ENCODE measurements at places on chromosomes 16 and 17.

DNA sequence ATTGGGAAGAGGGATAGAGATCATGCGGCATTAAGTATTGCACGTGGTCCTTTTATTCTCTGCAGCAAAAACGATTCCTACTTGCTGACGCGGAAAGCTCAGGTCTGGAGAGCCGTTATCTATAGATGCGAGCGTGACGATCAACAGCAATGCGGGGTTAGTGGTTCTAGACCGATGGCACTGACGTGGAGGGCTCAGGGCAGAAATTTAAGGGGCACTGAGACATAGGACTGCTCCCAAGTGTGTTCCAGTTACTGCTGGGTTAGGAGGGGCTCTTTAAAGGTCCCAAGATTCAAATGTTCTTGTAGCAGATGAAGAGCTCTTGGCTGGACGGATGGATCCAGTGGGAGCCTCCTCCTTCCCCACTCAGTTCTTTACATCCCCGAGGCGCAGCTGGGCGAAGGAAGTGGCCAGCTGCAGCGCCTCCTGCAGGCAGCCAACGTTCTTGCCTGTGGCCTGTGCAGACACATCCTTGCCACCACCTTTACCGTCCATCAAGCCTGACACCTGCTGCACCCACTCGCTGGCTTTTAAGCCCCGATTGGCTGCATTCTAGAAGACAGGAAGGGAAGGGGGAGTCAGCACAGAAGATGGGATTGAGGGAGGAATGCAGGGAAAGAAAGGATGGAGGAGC is 732 bp upstream of the EXOSC6 start:
- DNase-seq, result no peak

GRCh38 chr17:69404399-69404798 is 10.1 kb upstream of the MAP2K6 start:
- no peak for DNase-seq

DNA sequence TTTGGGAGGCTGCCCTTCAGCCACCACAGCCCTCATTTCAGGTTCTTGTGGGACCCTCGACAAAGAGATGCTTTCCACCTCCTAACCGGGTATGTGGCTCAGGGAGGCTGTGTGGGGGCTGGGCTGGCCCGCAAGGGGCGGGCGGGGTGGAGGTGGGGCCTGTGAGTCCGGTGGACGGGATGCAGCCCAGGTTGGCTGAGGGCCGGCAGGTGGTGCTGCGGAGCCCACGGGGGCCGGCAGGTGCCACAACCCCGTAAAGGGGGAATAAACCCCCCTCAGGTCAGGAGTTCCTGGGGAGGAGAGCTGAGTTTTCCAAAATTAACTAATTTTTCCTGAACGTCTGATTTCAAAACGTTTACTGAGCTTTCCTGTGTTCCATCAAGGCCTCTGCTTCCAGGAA is 4.9 kb upstream of the CIAO3 start:
- DNase-seq, result no peak

DNA sequence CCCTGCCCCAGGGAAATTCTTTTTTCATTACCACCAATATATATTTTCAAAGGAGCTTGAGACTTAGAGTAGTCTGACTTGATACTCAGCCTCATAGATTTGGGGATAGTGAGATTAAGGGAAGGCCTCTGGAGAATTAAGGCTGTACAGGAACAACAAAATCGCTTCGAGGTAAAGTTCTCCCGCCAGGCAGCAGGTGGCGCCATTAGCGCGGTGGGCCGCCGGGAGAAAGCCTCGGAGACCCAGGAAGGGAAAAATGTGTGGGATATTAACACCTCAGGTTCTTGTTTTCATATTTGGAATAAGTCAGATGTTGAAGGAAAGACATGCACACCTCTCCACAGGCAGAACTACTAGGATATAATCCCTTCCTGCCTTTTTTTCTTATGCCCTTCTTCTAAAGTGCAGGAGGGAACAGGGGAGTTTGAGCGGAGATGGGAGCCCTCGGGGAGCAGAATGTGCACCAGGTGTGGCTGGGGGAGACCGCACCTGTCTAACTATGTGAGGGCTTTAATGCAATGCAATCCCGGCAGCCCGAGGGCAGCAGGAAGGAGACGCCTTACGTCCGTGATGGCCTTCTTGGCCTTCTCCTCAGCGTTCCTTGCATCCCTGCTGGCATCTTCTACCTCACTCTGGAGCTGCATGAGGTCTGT is 25.9 kb downstream of the MYH3 start:
- no peak for DNase-seq

- no peak for DNase-seq
Observed at GRCh38 chr17:40524243-40524965, 23.0 kb upstream of the TNS4 start.

DNA sequence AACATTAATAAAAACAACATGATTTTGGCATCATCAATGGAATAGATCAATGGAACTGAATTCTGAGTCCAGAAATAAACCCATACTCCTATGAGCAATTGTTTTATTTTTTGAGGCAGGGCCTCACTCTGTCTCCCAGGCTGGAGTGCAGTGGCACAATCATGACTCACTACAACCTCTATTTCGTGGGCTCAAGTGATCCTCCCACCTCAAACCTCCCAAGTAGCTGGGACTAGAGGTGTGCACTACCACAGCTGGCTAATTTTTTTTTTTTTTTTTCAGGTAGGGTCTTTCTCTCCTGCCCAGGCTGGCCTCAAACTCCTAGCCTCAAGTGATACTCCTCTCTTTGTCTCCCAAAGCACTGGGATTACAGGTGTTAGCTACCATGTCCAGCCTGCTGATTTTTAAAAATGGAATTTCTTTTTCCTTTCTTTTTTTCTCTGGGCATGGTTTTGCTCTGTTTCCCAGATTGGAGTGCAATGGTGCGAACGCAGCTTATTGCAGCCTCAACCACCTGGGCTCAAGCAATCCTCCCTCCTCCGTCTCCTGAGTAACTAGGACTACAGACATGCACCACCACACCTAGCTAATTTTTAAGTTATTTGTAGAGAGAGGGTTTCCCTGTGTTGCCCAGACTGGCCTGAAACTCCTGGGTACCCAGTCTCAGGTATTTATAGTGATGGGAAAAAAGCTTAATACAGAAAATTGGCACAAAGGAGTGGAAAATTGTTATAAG is 7.3 kb upstream of the PRDM7 start:
- no peak for DNase-seq

- DNase-seq, result no peak
Observed at GRCh38 chr17:956905-957304, 22.7 kb downstream of the NXN start.

DNA sequence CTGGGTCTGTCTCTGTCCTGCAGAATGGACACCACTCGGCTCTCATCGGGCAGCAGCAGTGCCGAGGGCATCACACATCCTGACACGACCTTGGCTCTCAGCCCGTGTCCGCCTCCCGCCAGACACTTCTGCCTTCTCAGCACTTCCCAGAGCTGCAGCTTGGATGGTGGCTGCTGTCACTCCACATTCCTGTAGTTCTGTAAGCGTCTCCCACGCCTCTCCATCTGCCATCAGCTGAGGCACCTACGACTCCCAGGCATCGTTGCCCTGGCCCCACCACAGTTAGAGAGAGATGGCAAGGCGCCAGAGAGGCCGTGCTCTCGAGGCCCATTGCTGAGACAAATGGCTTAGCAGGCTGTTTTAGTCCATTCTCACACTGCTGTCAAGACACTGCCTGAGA is 195.9 kb upstream of the CHMP6 start:
- DNase-seq, result peak; percentile 89

DNA sequence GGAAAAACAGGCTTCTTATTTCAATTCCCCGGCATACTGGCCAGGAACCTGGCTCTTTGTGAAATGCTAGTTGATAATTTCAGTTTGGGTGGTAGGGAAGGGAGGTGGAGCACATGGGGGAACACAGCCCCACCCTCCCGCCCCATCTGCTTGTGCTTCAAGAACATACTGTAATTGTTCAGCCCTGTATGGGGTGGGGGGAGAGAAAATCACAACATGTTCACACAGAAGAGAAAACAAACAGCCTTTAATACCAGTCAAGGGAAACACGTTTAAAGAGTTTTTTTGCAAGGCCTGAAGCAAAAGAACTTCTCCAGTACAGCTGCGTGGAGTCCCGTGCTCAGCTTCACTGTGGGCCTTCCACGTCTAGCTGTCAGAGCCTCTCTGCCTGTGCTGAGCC is 59.7 kb downstream of the SHISA6 start:
- DNase-seq, result peak; percentile 46

Measured in Ammon's horn (tissue), 1 donor.